ENCODE measurements at places on chromosomes 6 and 20.

- DNase-seq = no peak
Observed at GRCh38 chr6:132877003-132877402, 62.6 kb downstream of the RPS12 start.

GRCh38 chr6:80488190-80488589 lies 381.7 kb downstream of the BCKDHB start:
- DNase-seq = no peak

GRCh38 chr20:47269309-47270165 lies 87.0 kb downstream of the ZMYND8 start:
- no peak for DNase-seq

DNA sequence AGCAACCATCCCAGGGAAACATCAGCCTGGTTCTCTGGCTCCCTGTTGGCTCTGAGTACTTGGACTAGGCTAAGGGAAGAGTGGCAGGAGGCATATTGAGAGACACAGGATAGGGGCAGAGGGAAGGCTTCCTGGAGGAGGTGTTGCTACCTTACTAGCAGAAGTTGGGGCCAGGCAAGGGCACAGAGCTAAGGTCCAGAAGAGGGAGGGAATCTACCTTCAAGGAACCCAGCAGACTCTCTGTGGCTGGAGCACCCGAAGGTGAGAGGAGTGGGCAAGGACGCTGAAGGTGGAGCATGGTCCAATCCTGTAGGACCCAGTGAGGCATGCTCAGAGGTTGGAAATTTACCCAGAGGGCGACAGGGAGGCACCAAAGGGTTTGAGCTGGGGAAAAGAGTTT lies 191.9 kb downstream of the TFAP2C start:
- no peak for DNase-seq

DNA sequence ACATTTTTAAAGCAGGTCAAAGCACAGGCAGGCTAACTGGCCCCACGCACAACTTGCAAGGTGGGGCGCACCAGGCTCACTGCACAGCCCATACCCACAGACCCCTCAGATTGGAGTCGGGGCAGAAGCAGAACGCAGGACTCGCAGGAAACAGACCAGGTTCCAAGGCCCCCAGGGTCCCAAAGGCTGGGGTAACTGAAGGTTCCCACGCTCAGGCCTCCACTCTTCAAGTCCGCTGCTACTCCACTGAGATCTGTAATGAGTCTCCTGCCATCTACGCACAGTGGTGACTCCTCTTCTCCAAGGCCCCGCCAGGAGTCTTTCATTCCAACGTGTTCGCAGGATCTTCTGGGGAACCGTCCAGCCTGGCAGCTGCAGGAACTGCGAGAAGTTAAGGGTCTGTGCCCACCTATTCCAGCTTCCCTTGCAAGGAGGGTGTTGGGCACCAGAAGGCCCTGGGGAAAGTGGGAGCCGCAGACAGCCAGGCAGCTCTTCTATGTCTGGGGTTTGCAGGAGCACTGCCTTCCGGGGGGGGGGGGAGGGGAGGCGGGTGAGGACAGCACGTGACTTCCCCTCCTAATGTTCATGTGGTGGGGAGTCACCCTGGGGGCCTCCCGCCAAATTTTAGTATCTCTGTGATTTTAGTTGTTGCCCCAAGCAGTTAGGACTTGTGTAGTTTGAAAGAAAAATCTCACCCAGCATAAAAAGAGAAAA lies 2.0 kb upstream of the TAF4 start:
- no peak for DNase-seq

DNA sequence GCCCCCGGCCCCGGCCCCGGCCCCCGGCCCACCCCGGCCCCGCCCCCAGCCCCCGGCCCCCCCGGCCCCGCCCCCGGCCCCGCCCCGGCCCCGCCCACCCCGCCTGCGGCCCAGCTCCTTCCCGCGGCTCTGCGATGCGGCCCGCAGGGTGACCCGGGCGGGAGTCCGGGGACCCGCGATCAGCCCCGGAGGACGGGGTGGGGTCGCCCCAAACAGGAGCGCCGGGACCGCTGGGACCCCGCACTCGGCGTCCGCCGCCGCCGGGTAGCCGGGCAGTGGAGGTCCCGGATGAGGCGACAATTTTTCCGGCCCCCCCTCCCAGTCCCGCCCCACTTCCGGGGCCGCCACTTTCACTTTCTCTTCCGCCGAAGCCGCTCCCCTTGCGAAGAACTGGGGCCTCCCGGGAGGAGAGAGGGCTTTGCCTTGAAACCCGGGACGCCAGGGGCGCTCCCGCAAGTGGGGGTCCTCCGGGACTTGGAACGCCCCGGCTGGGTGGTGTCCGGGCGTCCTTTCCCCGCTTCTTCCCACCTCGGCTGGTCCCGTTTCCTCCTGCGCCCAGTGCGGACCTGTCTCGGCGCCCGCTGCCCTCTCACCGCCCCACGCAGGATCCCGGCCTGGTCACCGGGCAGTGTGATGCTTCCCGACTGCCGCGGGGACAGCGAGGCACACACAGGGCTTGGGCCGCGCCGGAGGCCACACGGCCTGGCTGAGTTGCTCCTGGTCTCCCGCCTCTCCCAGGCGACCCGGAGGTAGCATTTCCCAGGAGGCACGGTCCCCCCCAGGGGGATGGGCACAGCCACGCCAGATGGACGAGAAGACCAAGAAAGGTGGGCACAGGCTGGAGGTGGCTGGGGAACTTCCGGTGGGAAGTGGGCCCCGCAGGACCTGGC lies at the start of gene RBCK1:
RBCK1 (plus strand) TSS at position 347 of the 890 bp plus-strand sequence; CDS start at position 806, 459 bp downstream.
- DNase-seq = peak; percentile 88

- no peak for DNase-seq
Observed at GRCh38 chr6:34349211-34349610, 43.3 kb downstream of the NUDT3 start.

DNA sequence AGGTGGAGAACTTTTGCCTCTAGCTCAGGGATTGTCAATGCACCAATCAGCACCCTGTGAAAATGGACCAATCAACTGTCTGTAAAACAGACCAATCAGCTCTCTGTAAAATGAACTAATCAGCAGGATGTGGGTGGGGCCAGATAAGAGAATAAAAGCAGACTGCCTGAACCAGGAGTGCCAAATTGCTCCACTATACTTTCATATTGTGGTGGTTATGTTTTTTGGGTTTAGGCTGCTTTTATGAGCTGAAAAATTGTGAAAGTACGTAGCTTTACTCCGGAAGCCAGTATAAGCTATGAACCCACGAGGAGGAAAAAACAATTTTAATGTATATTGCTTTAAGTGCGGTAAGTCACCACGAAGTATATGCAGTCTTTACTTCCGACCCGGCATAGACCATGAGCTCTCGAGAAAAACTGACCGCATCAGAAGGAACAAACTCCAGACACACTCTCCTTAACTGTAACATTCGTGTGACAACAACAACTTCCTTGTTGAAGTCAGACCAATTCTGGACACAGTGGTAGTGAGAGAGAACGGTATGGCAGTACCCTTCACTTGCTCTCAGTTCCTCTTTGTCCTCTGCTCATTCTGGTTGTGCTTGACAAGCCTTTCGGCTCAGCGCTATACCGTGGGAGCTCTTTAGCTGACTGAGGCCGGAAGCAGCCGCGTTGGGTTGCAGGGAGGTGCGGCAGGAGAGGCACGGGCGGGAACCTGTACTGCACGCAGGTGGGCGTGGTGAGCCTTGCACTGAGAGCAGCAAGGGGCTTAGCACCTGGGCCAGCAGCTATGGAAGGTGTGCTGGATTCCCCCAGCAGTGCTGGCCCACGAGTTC lies 81.9 kb upstream of the E2F3 start:
- DNase-seq = peak; percentile 66

DNA sequence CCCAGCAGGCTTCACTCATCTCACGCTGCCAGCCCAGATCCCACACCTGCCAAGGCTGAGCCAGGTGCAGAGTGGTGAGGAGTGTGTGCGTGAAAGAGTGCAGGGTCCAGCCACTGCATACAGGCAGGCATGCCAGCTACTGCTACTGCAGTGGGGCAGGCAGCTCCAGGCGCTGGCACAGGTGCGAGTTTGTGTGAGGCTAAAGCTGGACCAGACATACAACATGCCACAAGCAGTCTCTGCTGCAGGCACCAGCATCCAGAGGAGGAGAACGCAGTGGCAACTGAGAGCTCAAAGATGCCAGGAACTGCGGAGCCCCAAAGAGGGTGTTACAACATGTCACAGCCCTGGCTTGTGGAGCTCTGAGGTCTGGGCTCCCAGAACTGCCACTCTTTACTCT lies 149.8 kb downstream of the EYS start:
- no peak for DNase-seq

- DNase-seq = no peak
Observed at GRCh38 chr6:133756078-133756695, 132.7 kb upstream of the TCF21 start.

- DNase-seq = no peak
Observed at GRCh38 chr6:81718126-81718525, 34.4 kb downstream of the TENT5A start.

GRCh38 chr6:113570161-113570560 lies 287.0 kb upstream of the MARCKS start:
- no peak for DNase-seq

DNA sequence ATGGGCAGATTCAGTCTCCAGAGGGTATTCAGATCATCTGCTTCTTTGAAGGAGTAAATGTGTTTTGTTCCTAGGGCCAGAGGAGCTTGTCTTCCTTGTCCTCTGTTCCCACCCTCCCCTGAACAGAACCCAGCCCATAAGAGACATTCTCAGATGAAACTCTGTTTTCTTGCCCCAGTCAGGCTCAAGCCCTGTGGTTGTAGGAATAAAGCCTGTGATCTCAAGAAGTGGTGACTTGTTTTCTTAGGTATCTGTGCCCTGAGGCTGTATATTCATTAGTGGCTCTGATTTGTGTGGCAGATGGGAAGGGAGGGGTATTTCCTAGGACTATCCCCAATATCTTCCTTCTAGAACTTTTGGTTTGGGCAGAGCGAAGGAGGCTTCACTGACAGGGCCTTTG lies 27.9 kb downstream of the GSS start:
- no peak for DNase-seq

GRCh38 chr20:53767206-53767930 lies 173.7 kb upstream of the ZNF217 start:
- no peak for DNase-seq
